Lung microvascular endothelial cell (primary cell): ENCODE measurements at places on chromosomes 7 and 10.

DNA sequence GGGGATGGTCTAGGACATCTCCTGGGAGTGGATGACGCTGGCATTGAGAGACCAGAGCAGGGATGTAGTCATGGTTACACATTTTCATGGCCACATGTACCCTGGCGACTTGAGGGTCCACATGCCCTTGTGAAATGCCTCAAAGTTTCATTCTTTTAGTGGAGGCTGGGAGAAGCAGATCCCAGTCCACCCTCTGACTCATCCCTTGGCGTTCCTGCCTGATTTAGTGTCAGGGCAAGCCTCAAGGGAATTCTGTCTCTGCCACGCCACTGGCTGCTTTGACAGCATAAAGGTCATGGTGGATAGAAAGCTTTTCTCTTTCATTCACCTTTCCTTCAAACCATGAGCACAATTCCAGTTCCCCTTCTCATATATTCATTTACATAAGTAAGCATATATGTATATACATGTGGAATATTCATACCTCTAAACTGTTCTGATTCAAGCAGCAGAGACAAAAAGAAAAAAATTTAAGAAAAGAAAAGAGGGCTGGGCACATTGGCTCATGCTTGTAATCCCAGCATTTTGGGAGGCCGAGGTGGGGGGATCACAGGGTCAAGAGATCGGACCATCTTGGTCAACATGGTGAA lies 21.8 kb upstream of the KIF5B start:
- DNase-seq = peak; percentile 6

- peak; percentile 25 for DNase-seq
These were observed 155.8 kb downstream of the BMPER start for GRCh38 chr7:34061149-34061548.

- no peak for DNase-seq
These were observed 27.7 kb upstream of the INSIG1 start for GRCh38 chr7:155269766-155270585.

DNA sequence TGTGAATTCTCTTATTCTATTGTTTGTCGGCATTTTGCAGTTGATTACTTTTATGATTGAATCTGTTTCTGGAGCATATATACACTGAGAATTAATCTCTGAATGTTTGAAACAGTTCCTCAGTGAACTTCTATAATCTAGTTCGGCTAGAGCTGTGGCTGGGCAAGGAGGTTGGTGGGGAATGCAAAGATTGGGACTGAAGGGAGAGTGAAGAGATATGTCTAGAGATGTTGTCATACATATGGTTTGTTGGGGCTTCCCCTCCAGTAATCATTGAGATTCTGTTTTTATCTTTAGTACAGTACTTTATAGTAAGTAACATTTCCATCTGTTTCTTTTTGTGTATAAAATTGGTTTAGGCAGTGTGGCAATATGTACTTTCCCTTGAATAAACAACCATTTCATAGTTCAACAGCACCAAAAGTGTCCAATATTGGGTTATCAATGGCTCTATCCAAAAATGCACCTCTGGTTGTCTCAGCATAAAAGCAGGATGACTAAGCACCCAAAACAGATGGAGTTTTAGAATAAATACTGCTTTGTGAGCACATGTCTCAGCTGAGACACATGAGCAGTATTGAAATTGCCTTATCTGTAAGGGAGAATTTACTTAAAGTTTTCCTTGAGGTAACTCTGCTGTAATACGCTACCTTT lies 36.7 kb downstream of the WAC start:
- no peak for DNase-seq

- no peak for DNase-seq
These were observed 28.3 kb upstream of the PRSS1 start for GRCh38 chr7:142720986-142721385.

GRCh38 chr7:107394831-107395230 lies 75.0 kb upstream of the GPR22 start:
- no peak for DNase-seq
